ENCODE measurements at places on chromosomes 1 and 21.

DNA sequence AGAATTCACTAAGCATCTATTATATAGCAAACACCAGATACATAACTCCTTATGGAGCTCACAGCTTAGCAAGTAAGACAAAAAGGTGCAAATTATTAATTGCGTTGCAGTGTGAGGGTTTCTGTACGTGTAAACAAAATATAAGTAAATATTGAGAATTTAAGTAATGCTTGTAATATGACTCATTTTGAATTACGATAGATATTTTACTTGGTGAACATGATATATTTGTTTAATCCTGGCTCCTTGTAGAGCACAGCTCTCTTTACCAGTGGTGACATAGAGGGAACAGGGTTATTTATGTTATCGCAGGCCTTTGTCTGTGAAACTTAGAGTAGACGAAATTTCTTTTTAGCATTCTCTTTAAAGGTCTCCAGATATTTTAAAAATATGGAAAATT, 36.4 kb downstream of the LYPLAL1 start:
- no peak for DNase-seq

GRCh38 chr1:92326681-92327080, 27.8 kb downstream of the RPAP2 start:
- DNase-seq = no peak

DNA sequence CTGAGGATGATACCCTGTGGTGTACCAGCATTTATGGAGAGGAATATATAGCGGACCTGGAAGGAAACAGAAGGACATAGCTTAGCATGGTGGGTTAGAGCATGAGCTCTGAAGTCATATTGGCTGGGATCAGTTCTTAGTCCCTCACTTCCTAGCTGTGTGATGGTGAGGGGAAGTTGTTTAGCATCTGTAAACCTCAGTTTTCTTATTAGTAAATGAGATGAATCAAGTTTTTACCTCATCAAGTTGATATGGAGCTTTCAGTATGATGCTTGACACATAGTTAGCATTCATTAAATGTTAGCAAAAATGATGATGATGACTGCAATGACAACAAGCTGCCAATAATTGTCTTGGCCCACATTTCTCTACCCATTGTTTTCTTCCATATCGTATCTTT, 84.8 kb downstream of the NEK7 start:
- DNase-seq = no peak

DNA sequence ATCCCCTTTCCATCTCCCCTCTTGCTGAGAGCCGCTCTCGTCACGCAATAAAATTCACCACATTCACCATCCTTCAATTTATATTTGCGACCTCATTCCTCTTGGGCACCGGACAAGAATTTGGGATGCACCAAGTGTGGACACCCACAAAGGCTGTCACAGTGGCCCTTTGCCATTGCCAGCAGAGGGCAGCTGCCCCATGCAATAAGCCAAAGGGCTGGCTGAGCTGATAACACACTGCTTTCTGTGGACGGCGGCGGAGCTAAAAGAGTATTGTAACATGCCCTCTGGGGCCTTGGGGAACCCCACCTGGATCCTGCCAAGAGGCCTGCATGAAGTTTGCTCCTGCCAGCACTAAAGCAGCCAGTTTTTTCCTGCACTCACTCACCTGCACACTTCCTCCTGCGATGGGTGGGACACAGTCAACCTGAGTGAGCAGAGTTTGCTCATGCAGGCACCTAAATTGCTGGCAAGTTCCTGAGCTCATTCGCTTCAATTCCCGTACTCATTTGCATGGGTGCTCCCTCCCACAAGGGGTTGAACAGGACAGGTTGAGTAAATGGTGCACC, 792.3 kb upstream of the ADAMTS5 start:
- DNase-seq = peak; percentile 4

DNA sequence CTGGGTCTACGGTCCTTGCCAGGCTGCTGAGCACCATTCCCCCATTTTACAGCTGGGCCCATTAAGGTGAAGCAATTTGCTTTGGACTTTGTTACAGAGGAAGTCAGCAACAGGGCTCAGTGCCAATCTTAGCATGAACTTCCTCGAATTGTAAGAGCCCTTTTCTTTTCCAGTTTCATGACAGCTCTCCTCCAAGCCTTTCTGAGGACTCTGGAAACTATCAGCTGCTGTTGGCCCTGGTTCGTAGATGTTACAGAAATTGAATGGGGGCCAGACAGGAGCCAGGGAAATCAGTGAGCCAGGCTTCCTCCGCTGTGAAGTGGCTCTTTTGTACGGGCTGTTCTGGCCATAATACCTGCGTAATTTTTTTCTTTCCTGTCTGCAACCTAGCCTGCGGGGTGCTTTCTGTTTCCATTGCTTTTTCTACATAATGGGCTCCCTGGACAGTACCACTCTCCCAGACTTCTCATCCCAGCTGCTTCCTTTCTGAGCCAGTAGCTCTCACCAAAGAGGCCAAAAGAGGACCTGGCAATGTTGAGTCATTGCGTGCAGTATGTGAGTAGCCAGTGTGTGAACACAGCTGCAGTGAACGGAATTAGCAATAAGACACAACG, 386.3 kb downstream of the DISC1 start:
- DNase-seq = peak; percentile 85

- no peak for DNase-seq
Observed at GRCh38 chr1:59638231-59638711, 176.5 kb upstream of the HOOK1 start.

DNA sequence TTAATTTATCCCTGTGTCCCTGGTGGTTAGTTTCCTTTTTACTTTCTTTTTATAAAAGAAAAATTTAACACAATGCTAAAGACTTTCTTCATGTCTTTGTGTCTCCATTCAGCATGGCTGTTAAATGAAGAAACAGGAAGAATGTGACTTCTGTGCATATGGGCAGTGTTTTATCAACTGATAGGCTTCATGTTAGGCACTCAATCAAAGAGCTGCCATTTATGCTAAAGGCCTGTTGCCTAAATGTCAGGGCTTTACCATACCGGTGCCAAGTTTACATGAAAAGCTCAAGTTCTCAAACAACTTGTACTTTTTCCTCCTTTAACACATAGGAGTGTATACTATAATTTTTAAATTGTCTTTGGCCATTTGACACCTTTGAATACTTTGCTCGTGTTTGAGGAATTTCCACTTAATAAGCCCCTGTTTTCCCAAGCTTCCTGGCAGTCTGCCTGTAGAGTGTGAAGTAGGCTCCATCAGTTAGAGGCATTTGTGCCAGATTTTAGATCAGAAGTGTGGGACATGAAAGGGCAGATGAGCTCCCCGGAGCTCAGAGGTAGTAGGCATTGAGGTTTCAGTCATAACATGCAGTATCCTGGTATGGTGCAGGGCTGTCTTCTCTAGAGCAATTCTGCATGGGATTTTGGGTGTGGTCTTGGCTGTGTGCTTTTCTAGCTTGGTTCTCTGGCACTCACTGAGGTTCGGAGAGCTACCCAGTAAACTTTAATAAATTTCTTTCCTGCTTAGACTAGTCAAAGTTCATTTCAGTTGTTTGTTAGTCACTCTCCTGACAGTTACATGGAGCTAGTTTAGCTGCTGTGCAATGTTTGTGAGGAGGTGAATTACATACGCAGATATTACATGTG, 119.0 kb downstream of the LEPR start:
- DNase-seq = peak; percentile 47
